ENCODE measurements at places on chromosomes 11 and 22.

GRCh38 chr11:74570266-74571061 is 21.9 kb upstream of the POLD3 start:
- DNase-seq = peak; percentile 50

DNA sequence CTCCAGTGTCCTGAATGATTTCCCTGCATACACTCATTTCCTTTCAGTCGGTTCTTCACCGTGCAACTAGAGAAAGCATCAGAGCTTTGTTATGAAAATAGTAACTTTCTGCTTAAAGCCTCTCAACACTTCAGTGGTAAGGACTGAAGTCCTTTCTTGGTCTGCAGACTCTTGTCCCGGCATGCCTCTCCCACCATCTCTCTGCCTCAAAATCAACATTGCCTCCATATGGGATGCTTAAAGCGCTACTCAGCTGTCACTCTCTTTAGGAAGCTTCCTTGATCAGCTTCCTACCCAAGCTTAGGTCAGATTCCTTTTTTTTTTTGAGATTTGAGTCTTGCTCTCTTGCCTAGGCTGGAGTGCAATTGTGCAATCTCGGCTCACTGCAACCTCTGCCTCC is 36.7 kb downstream of the APLP2 start:
- DNase-seq = no peak

- no peak for DNase-seq
Measured at GRCh38 chr11:60130496-60130895, 42.0 kb downstream of the MS4A2 start.

DNA sequence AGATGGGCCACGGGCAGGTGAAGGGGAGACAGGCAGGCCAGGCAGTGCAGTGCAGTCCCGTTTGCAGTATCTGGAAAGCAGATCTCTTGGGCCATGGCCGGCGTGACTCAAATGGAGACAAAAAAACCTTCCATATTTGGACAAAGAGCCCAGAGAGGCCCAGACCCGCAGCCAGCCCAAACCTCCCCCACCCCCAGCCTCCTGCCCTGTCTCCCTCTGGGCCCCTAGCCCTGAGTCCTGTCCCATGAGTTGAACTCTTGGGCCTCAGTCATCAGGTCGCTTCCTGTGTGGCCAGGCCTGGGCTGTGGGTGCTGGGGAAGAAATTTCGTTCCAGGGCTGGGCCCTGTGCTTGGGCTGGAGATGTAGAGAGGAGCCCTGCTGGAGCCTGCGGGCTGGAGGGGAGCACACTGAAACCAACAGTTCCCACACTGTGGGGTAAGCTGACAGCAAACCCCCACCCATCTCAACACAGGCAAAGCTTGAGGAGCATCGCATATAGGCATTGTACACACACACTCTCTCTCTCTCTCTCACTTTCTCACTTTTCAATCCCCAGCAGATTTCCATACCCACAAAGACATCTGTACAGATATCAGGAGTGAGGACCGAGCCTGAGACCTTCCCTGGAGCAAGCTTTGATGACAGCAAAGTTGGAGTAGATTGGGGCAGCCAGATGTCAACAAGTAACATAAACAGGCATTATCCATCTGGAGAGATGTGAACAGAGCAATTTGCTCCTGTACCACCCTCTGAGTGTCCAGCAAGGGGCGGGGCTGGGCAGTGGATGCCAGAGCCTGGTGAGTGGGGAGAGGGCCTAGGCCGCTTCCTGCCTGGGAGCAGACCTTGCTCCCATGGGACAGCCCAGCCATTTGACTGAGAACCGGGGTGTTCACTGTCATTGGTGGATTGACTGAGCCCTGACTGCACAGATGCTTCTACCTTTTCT is 17.2 kb downstream of the ARHGEF17 start:
- peak; percentile 81 for DNase-seq

DNA sequence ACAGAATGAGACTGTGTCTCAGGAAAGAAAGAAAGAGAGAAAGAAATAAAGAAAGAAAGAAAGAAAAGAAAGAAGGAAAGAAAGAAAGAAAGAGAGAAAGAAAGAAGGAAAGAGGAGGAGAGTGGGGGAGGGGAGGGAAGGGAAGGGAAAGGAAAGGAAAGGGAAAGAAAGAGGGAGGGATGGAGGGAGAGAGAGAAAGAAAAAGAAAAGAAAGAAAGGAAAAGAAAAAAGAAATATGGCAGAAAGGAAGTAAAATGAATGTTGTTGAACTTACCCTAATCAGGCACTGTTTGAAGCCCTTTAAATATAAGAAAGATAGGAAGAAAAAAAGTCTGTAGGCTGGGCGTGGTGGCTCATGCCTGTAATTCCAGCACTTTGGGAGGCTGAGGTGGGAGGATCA is 276.1 kb downstream of the INSC start:
- no peak for DNase-seq

GRCh38 chr11:111935317-111936039 is 1.7 kb upstream of the DIXDC1 start:
- no peak for DNase-seq

- no peak for DNase-seq
Measured at GRCh38 chr22:29030016-29030617, 31.5 kb downstream of the C22orf31 start.
